Mucosa of descending colon (tissue), 3 donors: ENCODE measurements at places on chromosomes 1 and 21.

DNA sequence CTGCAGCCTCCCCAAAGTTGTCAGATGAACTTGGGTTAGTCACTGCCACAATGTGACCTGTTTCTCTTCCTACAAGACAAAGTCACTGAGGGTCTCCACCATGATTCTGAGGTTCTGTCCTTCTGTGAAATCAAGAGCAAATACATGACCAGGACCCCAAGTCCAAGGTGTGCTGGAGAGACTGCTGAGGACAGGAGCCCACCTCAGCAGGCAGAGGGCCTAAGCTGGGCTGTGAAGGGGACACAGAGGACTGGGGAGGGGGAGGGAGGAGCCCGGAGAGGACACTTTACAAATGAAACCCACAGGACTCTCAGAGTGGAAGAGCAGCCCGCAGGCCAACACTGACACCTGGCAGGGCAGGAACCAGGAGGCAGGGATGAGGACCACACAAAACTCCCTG is 3.3 kb downstream of the PGLYRP3 start:
- DNase-seq = no peak

DNA sequence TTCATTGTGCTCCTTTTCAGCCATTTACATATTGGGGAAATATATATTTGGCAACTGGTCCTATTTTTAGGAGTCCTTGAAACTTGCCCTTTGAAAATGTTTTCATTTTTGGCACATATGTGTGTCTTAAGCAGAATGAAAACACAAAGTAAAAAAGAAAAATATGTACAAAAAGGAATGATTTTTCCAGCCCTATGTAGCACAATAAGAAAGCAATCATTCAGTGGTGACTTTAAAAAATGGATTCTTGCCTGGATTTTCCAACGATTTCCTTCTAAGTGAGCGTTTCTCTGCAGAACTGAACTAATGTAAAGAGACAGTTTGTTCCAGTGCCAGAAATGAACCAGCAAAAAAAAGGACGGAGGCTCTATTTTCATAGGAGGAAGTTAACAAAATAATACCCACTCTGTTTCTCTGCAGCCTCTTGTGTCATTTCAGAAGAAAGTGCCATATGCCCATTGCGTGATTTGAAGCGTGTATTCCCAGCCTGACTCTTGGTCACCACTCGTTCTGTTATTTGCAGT is 340.1 kb downstream of the SETD4 start:
- DNase-seq = no peak

DNA sequence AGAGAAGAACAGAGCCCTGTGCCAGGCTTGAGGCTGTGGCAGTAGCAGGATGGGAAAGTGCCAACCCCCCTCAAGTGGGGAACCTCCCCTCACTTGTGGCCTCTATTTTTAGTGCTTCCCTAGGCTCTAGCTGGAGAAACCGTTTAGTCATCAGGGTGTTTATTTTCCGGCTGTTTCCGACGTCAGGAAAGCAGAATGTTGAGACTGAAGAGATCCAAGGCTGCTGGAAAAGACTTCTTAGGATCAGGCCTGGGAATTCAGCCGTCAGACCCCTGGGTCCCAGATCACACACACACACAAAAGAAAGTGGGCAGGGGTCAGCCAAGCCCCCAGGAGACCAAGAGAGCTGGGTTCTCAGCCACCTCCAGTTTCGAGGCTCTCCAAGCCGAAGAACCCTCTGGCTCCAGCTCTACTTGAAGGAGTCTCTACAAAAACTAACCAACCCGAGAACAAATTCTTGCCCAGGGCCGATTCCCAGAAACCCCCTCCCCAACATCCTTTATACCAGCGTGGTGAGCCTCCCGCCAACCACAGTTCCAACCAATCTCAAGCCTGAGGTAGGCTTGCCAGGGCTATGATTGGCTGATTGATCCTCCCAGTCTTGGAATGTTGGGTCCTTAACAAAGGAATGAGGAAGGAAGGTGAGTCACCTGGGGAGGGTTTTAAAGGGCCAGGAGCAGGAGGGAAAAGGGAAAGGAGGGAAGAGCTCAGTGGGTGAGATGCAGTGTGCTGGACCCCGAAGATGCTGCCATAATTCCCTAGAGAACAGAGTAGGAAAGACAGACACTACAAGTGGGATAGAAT is 2.5 kb upstream of the MEF2D start:
- DNase-seq = peak; percentile 64

GRCh38 chr1:116105996-116106395 is 5.2 kb upstream of the MAB21L3 start:
- DNase-seq = no peak

GRCh38 chr1:226420897-226421296 is 13.0 kb upstream of the PARP1 start:
- DNase-seq = no peak

- no peak for DNase-seq
Measured at GRCh38 chr1:82578086-82578726, 777.5 kb downstream of the ADGRL2 start.

DNA sequence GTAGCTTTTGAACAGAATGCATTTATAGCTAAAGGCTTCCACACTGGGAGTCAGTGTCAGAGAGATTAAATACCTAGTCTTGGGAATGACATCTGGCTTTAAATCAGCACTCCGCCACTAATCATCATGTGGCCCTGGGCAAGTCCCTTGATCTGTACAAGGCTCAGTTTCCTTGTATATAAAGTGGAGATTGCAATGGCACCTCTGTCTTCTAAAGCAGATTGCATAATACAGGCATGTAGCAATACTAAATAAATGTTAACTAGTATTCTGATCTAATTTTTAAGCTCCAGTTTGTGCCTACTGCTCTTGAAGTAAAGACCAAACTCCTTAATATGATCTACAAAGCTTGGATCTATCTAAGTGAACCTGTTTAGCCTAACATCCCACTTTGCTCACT is 249.4 kb downstream of the PLPP3 start:
- no peak for DNase-seq
